Left lung (tissue), 14 donors: ENCODE measurements at places on chromosomes 4 and X. TPM values are rescaled to one million over a fixed set of nuclear protein-coding genes. Genes with fewer than 3 reads are reported as not detected.
A peak's percentile ranks its signal among the peaks of the same experiment; 100 is the strongest.

The ACE2 gene
- polyA plus RNA-seq: 1.5 TPM

The CTAG2 gene
- not detected for polyA plus RNA-seq

The TMEM47 gene
- polyA plus RNA-seq: 29.4 TPM

The ZNF732 gene
- polyA plus RNA-seq: 2.5 TPM

The EREG gene
- 0.20 TPM for polyA plus RNA-seq

The ATP1B4 gene
- polyA plus RNA-seq: not detected

The GLRA2 gene
- polyA plus RNA-seq: 0.18 TPM

The TLL1 gene
- polyA plus RNA-seq: 4.0 TPM

- DNase-seq: peak; percentile 87
These were observed 782 bp upstream of the NEK1 start for GRCh38 chr4:169612871-169613859.

DNA sequence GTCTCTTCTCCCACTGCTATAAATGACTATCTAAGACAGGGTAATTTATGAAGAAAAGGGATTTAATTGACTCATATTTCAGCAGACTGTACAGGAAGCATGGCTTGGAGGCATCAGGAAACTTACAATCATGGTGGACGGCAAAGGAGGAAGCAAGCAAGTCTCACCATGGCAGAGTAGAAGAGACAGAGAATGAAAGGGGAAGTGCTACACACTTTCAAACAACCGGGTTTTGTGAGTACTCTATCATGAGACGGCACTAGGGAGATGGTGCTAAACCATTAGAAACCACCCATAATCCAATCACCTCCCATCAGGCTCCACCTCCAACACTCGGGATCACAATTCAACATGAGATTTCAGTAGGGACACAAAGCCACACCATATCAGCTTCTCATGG lies 11.1 kb downstream of the UBE2NL start:
- DNase-seq: no peak

DNA sequence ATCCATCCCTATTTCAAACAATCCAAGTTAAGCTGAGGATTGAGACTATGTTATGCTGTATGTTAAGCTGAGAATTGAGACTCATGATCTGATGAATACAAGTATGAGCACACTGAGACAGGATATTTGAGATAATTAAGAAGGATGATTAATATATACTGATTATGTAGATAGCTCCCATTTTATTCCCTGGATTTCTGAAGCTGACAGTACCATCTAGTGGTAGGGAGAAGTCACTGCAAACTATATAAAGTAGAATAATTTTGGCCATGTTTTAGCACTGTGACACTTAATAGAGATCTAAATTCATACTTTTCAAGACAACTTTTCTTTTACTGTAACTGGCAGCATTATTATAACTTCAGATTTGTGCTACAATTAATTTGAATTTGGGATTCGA lies 63.8 kb upstream of the HPRT1 start:
- no peak for DNase-seq

DNA sequence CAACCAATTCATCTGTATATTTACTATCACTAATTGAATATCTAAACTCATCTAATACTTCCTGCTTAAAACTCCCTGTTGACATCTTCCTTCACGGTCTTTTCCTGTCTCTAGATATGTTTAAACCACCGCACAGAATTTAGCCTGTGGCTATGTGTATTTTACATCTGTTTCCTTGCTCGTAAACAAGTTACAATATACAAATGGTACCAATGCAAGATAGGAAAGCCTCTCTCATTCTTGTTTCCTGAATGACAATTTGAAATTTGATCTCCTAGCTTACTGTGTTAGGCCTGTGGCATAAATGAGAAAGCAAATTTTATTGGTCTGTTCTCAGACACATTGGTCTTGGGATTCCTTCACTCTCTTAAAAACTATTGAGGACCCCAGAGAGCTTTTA lies 89.7 kb upstream of the PCDH7 start:
- DNase-seq: no peak

- no peak for DNase-seq
These were observed 82.8 kb downstream of the ARSF start for GRCh38 chrX:3124031-3124430.

- no peak for DNase-seq
These were observed 8.3 kb upstream of the HOPX start for GRCh38 chr4:56689201-56689969.

DNA sequence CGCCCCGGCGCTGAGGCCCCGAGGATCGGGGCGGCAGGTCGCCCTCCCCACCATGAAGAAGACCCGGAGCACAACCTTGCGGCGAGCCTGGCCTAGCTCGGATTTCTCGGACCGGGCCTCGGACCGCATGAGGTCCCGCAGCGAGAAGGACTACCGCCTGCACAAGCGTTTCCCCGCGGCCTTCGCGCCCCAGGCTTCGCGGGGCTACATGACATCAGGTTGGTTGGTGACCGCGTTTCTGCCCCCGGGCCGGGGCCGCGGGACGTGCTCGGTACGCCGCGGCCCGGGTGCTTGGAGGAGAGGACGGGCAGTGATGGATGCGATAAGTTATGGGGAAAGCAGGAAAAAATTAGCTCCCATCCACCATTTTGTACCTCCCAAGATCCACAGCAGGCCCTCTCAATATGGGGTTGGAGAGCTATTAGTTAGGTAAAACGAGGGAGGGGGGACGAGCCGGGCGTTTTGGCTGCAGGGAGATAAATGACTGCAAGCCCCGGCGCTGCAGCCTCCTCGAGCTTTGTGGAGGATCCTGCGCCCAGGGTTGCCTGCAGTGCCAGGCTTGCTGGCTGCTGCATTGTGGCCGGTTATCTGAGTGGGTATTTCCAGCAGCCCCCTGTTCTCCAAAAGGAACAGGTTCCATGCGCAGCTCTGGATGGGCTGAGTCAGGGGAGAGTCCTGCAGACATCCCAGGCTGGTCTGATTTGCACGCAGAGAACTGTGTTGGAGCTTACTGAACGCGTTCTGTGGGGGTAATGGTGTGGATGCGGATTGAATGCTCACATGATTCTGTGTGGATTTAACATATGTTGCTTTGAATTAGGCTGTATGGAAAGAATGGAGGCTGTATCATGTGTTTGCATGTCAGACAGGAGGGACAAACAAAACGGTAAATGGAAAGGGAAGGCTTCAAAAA lies 1.9 kb downstream of the STOX2 start:
- peak; percentile 26 for DNase-seq

GRCh38 chr4:101014417-101014816 lies 332.9 kb downstream of the PPP3CA start:
- no peak for DNase-seq

- DNase-seq: no peak
These were observed 100.7 kb upstream of the PGRMC2 start for GRCh38 chr4:128388352-128388630.

GRCh38 chrX:2320580-2321327 lies 180.0 kb downstream of the DHRSX start:
- DNase-seq: peak; percentile 63

GRCh38 chr4:180512801-180513475 lies 1730.3 kb upstream of the TENM3 start:
- no peak for DNase-seq

DNA sequence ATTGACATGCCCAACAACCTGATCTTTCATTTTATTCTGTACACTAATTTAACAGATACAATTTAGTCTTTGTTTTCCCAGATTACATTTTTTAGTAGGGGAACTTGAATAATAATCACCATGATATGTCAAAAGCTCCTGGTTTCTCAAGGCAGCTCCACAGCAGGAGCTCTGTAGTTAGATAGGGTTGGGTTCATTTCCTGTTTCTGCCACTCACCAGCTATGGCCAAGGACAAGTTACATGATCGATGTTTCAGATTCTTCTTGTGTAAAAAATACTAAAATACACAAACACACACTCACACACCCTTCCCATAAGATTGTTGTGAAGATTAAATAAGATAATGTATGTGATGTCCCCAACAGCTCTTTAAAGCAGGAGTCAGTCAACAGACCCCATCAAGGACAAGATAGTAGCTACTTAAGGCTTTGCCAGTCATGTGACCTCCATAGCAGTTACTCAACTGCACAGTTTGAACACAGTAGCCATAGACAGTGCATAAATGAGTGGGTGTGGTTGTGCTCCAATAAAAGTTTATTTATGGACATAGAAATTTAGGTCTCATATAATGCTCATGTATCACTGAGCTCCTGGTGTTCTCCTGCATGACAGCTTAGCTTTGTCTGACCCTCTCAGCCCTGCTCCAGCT lies 18.4 kb downstream of the GUCY1A1 start:
- no peak for DNase-seq

- no peak for DNase-seq
These were observed 127.6 kb upstream of the GATB start for GRCh38 chr4:151888367-151888866.

- DNase-seq: no peak
These were observed 34.5 kb upstream of the ALG13 start for GRCh38 chrX:111646515-111646914.

- no peak for DNase-seq
These were observed 64.4 kb downstream of the DLG3 start for GRCh38 chrX:70509078-70509477.

DNA sequence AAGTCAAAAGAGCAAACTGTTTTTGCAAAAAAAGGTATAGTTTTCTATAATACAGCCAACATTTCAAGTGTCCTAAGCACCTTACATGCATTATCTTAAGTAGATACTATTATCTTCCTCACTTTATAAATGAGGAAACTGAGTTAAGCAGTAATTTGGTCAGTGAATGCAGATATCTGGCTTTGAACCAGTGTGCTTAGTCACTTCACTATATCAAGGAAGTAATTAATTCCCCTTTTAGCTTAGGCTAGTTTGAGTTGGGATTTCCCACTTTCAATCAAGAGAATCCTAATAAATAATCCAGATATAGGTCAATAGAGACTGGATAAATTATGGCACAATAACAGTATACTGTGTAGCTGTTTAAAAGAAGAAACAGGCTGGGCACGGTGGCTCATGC lies 14.8 kb downstream of the SPINK2 start:
- DNase-seq: no peak

- no peak for DNase-seq
These were observed 65.3 kb downstream of the HPRT1 start for GRCh38 chrX:134525086-134525792.

- peak; percentile 30 for DNase-seq
These were observed 5.4 kb downstream of the CTBP1 start for GRCh38 chr4:1243451-1244080.

GRCh38 chrX:1451661-1452515 lies 821 bp downstream of the ASMTL start:
- DNase-seq: no peak

DNA sequence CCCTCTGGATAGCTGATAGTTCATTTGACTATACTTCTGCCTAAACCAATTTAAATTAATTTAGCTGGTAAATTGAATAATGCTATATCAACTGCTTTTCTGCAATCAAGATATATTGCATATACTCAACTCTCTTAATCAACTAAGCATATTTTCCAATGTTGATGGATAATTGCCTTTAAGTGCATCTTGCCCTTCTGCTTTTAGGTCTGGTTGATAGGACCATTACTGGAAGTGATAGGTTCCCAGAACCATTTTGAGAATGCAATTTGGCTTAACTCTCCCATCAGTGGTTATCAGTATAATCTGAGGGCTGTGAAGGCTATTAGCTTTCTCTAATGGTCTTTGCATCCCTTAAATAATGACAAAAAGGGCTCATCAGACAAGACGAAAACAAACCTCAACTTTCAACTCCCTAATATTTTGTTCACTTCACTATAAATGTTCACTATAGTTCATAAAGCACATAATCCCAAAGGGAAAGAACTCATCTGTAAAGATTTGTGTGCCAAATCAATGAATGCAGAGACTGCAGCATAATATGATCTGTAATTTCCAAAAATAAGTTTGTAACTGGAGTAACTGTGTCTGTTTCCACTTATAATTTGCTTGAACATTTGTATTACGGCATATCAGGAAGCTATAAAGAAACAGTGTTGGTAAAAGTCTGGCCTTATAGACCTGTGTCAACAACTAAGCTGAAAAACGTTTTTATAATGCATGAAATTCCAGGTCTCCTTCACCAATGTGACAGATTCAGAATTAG lies 273.6 kb downstream of the FBXO8 start:
- no peak for DNase-seq

- no peak for DNase-seq
These were observed 180.3 kb upstream of the PPARGC1A start for GRCh38 chr4:24070117-24070516.

DNA sequence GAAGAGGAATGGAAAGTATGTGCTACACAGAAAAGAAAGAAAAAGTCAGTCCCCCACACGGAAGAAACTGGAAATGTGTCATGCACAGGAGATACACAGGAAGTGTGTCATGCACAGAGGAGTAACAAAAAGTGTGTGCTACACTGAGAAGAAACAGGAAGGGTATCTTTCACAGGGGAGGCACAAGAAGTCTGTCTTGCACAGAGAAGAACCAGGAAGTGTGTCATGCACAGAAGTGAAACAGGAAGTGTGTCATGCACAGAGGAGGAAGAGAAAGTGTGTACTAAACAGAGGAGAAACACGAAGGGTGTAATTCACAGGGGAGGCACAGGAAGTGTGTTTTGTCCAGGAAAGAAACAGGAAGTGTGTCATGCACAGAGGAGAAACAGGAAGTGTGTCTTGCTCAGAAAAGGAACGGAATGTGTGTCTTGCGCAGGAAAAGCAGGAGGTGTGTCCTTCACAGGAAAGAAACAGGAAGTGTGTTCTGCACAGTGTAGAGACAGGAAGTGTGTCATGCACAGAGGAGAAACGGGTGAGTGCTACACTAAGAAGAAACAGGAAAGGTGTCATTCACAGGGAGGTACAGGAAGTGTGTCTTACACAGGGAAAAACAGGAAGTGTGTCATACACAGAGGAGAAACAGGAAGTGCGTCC lies 527.2 kb upstream of the PRKX start:
- no peak for DNase-seq

DNA sequence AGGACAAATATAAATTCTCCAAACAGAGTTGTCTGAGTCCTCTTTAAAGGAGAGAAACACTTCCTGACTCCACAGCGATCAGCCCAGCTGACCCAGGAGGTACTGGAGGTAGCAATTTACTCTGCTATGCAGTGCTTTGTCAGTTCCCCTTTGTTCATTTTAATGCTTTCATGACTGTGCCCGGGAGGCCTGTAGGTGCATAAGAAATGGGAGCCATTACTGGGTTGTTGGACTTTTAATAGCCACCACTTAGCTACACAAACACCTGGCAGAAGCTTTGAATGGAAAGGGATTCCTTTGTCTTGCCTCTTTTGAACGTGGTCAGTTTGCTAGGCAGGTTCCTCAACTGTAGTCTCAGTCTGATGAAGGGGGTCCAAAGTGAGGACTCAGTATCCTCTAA lies 59.0 kb upstream of the AFF2 start:
- no peak for DNase-seq

GRCh38 chr4:127997534-127998388 lies 32.6 kb downstream of the ABHD18 start:
- DNase-seq: no peak

- no peak for DNase-seq
These were observed 597.5 kb upstream of the HTR2C start for GRCh38 chrX:113986427-113986826.
